NCI-H510A (cell line): ENCODE measurements at places on chromosomes 13 and 19.

DNA sequence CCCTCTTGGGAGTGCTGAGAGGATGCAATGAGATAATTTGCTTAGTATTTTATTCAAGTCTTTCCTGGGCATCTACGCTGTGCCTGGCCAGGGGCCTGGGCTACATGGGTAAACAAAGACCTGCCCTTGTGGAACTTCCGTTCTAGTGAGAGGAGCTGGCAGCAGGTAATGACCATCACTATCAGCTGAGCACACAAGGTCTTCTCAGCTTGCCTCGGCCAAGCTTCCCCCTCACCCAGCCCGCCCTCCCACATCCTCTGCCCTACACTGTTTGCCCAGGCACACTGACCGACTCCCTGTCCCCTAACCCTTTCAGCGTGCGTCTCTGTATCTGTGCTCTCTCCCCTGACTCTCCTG, 8.6 kb upstream of the FKRP start:
- no peak for DNase-seq

DNA sequence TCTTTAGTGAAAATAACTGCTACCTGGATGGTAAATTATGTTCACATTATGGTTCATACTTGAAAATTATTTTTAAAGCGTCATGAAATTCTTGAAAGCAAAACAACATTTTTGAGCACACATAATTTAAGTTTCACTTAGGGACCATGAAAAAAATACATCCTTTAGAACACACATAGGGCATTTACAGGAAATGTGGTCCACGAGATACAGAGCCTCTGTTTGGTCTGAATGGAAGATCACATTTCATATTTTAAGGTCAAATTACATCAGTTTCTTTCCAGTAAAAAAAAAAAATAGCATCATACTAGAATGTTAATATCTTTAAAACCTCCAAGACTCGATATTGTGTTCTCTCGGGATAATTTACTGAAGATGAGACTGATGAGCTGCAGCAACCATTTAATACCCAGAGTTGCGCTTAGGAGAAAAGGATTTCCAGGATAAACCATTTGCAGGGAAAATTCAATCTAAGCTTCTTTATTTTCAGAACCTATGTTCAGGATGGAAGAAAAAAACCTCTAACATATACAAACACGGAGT, 720.7 kb downstream of the DIAPH3 start:
- DNase-seq: no peak

DNA sequence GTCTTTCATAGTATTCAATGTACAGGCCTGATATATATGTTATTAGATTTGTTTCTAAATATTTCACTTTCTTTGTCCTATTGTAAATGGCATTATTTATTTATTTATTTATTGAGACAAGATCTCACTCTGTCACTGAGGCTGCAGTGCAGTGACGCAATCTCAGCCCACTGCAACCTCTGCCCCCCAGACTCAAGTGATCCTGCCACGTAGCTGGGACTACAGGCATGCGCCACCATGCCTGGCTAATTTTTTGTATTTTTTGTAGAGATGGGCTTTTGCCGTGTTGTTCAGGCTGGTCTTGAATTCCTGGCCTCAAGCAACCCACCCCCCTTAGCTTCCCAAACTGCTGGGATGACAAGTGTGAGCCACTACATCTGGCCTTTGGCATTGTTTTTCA, 5.4 kb upstream of the GAS6 start:
- no peak for DNase-seq

- peak; percentile 95 for DNase-seq
Observed at GRCh38 chr19:39409208-39410016, 2.8 kb downstream of the ZFP36 start.

DNA sequence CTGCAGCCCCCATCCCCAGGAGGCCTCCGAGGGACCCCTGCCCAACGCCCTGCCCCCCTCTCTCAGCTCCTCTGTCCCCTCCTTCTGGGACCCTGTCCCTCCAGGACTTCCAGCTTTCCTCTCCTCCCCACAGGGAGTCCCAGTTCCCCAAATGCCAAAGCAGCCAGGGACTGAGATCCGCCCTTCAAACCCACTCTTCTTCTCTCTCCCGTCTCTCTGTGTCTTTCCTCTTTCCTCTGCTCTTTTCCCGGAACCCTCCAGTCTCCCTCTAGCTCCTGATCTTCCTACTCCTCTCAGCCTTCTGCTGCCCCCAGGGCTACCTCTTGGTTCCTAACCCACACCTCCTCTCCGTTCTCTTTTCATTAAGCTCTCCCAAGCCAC, 377 bp downstream of the CA11 start:
- DNase-seq: no peak

DNA sequence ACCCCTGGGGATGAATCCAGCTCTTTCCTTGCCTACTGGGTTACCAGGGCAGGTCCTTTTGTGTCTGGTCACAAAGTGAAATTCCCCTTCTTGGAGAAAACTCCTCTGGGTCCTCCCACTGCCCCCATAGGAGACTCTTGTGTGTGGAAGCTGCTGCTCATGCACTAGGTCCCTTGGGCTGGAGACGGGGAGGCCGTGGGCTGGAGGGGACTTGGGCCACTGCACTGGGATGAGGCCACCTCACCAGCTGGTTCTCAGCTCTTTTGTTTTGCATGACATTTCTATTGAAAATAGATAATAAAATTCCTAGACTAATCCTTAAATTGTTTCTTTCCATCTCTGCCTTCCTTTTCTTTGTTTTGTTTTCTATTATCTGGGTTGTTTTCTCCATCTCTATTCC, 62.4 kb downstream of the TEX29 start:
- DNase-seq: no peak
